A549 treated with ZK216348 at 1 μM for 4 hours (cell line): ENCODE measurements at places on chromosomes 16 and 17. TPM values are rescaled to one million over a fixed set of nuclear protein-coding genes. Genes with fewer than 3 reads are reported as not detected.

ERN2 gene
- 0.20 TPM in 1 of 5 replicates, not detected in the others for total RNA-seq

CBFA2T3 gene
- 0.18 to 0.75 TPM (median 0.47 TPM) in 5 replicates for total RNA-seq

C16orf86 gene
- 0.45 TPM in 1 of 5 replicates, not detected in the others for total RNA-seq

OR1A1 gene
- total RNA-seq, result not detected in 5 replicates

TBC1D3C gene
- not detected in 5 replicates for total RNA-seq

CD79B gene
- 0.20 to 0.70 TPM in 2 of 5 replicates, not detected in the others for total RNA-seq

USP43 gene
- total RNA-seq, result 3.7 to 5.0 TPM (median 4.0 TPM) in 5 replicates

SOST gene
- total RNA-seq, result not detected in 5 replicates

KRT25 gene
- total RNA-seq, result not detected in 5 replicates
